Endothelial cell (in vitro differentiated cells): ENCODE measurements at places on chromosomes 11 and 22.

GRCh38 chr11:33214187-33214586, 43.0 kb upstream of the HIPK3 start:
- no peak for DNase-seq

DNA sequence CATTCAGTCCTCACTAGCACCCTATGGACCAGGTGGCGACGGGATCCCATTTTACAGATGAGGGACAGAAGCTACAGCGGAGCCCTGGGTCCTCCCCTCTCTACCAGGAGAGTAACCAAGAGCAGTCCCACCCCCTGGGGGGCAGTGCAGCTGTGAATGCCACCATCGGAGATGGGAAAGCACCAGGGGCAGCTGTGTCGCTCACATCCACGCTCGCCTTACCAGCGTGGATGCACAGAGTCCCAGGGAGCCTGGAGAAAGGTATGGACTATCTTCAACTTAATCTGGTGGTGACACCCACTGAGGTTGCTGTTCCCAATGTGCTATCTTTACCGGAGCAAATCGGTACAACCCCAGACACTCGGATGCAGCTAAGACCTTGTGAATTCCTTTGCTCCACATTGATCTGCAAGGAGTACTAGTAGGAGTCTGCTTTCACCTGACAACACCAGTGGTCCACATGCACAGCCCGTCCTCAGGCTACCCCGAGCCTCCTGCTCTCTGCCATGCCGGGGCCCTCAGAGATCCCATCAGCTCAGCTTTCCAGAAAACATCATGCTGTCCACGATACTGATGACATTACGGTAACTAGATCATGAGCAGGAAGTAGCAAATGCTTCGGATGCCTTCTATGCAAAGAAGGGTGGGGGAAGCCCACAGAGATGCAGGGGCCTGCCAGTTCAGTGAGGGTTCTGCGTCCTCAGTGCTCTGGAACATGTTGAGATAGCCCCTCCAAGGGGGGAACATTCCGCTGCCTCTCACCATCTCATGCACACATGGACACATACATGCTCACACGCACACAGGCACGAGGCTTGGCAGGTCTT, 126.0 kb downstream of the CTTN start:
- no peak for DNase-seq

GRCh38 chr11:69253028-69253427, 40.9 kb upstream of the MYEOV start:
- DNase-seq, result no peak

GRCh38 chr11:116601814-116602636, 170.8 kb downstream of the BUD13 start:
- DNase-seq, result no peak
